ENCODE measurements at places on chromosomes 4 and X.

DNA sequence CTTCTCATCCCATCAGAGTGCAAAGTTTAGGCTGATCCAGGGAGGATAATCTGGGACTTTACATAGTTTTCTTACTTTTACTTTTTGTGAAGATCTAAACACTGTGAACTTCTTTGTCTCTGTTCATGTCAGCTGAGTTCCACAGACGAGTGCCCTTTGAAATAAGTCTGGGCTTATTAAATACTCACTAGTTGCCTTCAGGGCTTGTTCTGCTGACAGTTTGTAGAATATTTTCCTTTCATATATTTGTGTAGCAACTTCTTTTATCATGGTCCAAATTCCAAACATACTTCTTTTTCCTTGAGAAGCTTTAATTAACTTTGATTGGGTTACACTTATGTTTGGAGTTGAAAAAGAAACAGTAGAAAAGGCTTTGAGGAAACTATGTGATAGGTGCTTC lies 109.6 kb downstream of the SH2D1A start:
- peak; percentile 1 for DNase-seq

DNA sequence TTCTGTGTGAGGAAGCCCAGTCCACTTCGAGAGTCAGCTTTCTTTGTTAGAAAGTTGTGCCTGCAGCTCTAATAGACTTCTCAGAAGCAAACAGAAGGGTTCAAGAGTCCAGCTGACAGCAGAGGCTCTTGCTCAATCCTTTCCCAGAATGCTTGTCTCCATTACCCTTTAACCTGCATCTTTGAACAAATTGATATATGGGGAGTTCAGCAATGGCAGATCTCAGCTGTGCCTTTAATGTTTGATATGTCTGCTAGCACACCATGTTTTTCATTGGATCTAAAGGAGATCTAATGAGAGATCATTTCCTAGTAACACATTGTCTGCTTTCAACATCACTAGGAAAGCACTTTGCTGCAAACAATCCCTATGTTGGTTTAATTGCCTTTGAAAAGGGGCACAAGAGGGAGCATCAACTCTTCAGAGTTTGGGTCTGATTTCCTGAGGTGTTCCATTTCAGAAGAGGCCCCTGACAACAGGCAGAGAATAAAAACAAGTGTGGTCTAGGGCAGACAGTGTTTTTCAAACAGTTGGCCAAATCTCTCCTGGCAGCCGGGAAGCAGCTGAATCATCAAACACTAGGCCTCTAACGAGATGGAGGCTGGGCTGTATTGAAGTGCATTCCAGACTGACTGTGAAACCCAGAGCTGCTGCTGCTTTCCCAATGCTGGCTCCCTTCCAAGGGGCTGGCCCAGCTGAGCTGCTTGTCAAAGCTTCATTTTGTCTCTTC lies 55.5 kb downstream of the LUZP4 start:
- peak; percentile 86 for DNase-seq

GRCh38 chr4:9771034-9771433 lies 10.4 kb upstream of the DRD5 start:
- no peak for DNase-seq

GRCh38 chrX:47571215-47571614 lies 10.2 kb downstream of the ARAF start:
- no peak for DNase-seq

DNA sequence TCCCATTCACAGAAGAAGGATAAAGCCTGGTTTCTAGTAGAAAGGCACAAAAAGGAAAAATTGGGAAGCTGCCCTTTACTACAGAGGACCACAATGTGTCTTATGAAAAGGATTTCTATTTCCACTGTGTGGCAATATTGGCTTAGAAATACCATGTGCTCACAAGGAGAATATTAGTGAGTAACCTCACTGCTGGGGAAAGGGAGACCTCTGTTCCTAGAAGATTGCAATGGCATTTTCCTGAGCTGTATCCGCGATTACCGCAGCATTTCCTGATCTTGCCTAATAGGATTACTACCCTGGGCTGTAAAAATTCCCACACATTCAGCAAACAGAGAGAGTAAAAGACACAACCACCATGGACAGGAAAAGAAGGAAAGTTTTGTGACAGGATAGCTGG lies 308.8 kb upstream of the TECRL start:
- no peak for DNase-seq

DNA sequence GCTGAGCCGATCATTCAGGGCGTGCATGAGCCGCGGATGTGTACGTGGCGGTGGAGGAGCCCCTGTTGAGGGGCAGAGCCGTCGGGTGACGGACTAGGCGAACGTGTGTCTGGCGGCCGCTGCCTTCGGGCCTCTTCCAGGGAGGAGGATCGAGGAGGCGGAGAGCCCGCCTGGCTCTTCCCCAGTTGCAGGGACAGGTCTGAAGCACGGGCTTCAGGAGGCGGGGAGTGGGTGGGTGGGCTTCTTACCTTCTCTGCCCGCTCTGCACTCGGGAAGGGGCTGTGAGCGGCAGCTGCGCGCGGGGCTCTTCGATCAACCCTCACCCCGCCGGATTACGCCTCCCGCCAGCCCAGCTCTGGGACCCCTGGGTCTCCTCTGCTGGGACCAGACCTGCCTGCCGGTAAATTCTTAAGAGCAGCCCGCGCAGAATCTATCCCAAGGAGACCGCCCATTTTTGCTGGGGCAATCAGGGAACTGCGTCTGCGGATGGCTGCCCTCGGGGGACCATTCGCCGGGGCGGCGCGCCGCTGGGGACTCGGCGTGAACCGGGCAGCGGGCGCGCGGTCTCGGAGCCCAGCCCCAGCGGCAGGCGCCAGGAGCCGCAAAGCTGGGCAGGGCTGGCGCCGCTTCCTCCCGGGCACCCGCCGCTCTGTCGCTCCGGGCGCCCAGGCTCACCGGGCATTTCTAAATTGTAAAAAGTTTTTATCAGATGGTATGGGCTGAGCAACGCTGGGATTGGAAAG lies 4.9 kb downstream of the PLAC8 start:
- DNase-seq = no peak

- DNase-seq = no peak
These were observed 9.4 kb upstream of the RASL11B start for GRCh38 chr4:52852711-52853110.

DNA sequence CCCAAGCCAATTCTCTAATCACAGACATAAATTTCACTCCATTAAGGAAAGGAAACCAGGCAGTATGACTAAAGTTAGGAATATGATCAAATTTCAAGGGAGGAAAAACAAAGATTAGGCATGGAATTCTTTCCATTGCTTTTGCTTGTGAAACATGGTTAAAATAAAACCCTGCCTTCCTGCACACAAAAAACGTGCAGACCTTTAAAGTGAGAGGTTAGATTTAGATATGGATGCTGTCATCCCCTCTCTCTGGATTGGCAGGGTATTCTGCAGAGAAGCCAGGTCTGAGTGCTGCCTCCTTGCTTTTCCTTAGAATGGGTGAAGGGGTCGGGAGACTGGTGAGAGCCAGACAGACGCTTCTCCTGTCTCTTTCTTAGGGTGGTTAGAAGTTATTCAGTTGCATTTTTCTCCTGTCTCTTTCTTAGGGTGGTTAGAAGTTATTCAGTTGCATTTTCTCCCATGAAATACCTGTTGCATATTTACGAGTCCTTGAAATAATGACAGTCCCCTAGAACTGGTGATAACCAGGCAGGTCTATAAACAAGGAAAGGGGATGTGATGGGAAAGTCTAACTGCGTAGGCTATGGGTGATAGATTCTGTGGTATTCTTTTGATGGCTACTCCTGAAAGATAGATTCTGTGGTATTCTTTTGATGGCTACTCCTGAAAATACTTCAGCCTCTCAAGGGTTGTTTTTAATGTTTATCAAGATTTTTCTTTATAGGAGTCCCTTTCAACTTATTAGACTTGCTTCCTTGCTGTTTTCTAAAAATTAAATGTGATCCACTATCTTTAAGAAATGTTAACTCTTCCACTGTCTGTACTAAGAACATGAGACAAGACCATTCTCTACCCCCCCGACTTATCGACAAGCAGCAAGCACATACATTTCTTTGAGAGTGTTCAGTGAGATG lies 163.6 kb downstream of the SPRY1 start:
- DNase-seq = no peak

GRCh38 chr4:88938138-88938537 lies 118.8 kb downstream of the FAM13A start:
- DNase-seq = no peak

DNA sequence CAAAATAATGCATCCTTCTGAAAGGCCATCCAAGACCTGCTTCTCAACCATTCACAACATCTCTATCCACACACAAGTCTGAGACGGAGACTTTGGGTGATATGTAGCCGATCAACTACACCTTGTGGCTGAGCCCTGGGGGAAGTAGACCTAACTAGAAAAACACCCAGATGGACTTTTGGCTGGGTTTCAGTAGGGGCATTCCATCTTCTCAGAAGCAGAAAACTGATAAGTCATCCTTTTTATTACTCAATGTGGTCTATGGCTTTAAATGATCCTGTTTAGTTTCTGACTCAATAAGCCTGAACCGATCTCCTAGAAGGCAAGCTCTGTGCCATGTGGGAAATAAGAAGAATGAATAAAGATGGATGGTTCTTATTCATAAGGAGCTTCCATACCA lies 82.5 kb upstream of the AFF2 start:
- no peak for DNase-seq

- no peak for DNase-seq
These were observed 277.8 kb downstream of the GABRG1 start for GRCh38 chr4:45846016-45846415.

DNA sequence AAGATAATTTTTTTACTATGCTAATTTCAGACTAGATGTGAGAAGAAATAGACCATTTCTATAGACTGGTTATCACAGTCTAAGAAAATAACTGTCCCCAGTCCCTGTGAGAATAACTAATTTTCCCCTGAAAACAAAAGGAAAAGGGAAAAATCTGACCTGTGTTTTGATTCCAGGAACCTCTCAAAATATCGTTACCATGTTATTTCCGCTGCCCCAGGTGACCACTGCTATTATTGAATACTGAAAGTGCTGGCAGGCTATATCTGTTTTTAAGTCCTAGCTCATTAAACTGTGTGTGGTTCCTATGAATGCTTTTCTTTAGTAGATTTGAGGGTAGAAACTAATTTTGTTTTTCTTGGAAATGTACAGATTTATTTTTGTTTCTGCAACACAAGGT lies 83.6 kb downstream of the GAB1 start:
- no peak for DNase-seq

DNA sequence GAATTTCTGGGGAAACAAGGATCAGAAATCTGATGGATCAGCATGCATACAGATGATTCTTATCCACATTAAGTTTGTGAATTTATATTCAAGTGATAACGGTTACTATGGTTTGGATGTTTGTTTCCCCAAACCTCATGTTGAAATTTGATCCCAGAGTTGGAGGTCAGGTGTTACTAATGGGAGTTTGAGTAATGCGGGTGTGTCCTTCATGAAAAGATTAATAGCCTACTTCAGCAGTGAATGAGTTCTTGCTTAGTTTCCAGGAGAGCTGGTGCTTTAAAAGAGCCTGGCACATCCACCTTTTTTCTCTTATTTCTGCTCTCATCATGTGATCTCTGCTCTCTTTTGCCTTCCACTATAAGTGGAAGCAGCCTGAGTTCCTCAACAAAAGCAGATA lies 712.4 kb downstream of the IL1RAPL1 start:
- no peak for DNase-seq

DNA sequence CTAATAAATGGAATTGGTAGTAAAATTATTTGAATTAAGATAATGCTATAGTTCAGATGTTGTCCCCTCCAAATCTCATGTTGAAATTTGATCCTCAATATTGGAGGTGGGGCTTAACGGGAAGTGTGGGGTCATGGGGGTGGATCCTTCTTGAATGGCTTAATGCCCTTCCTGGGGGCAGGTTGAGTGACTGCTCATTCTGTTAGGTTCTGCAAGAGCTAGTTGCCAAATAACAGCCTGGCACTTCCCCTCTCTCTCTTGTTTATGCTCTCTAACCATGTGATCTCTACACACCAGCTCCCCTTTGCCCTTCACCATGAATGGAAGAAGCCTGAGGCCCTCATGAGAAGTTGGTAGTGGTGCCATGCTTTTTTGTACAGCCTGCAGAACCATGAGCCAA lies 724.8 kb upstream of the FTHL17 start:
- DNase-seq = no peak

DNA sequence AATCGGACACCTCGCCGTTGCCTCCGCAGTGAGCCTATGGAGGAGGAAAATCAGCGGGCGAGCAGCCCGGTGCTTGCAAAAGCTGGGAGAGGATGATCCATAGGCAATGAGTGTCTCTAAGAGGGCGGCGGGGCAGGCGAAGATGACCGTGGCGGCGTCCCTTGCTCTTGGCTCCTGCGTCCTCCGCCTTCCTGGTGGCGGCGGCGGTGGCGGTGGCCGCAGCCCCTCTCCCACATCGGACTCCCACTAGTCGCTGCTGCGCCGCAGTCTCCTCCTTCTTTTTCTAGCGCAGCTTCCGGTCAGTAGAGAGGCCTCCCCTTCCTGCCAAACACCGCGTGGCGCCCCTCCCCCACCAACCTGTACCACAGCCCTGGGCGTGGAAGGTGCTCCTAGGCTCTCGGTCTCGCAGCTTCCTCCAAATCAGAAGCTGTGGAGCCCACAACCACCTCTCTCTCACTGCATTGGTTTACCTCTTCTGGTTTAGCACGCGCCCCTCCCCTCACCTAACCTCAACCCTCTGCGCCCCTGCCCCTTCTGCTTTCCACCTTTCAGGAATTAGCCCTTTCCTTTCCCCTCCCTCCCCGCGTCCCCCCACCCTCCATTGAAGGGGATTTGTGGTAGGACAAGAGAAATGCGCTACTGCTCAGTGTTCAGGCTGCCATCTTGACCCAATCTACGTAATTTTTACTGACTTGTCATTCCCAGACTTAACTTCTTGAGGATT lies at the start of gene SPIN3:
SPIN3 (minus strand) TSS at position 271 of the 724 bp plus-strand sequence. CDS start 594 bp downstream, outside the sequence.
- peak; percentile 89 for DNase-seq

- no peak for DNase-seq
These were observed 14.3 kb upstream of the C4orf50 start for GRCh38 chr4:6032249-6033244.

DNA sequence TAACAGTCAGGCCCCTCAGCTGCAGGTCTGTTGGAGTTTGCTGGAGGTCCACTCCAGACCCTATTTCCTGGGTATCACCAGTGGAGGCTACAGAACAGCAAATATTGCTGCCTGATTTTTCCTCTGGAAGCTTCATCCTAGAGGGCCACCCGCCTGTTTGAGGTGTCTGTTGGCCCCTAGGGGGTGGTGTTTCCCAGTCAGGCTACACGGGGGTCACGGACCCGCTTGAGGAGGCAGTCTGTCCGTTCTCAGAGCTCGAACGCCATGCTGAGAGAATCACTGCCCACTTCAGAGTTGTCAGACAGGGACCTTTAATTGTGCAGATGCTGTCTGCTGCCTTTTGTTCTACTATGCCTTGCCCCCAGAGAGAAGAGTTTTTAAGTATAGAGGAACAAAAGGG lies 160.8 kb downstream of the DKK2 start:
- no peak for DNase-seq

DNA sequence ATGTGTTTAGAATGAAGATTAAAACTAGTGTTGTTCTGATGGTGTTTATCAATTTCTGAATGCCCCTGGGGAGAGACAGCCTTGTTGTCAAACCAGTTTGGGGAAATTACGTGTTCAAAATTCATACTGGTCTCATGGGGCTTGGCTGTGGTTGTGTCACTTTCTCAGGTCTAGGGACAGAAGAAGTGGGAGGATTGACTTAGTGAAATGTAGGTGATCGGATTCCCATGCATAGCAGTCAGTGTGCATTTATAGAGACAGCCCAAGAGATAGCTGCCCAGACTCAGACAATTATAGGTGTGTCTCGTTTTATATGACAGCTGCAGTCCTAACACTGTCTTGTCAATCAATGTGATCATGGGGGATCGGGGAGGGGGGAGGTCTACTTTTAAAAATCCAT lies 94.4 kb upstream of the CLCN4 start:
- no peak for DNase-seq
